ENCODE measurements at places on chromosomes 6 and 20. TPM values are rescaled to one million over a fixed set of nuclear protein-coding genes. Genes with fewer than 3 reads are reported as not detected.

- no peak for DNase-seq
These were observed 81.9 kb downstream of the PLCB1 start for GRCh38 chr20:8213831-8214587.

- no peak for DNase-seq
These were observed 42.9 kb downstream of the ID4 start for GRCh38 chr6:19880066-19880465.

GRCh38 chr6:97085772-97086171 is 161.2 kb downstream of the KLHL32 start:
- no peak for DNase-seq

WFDC5 gene
- polyA plus RNA-seq = not detected

DNA sequence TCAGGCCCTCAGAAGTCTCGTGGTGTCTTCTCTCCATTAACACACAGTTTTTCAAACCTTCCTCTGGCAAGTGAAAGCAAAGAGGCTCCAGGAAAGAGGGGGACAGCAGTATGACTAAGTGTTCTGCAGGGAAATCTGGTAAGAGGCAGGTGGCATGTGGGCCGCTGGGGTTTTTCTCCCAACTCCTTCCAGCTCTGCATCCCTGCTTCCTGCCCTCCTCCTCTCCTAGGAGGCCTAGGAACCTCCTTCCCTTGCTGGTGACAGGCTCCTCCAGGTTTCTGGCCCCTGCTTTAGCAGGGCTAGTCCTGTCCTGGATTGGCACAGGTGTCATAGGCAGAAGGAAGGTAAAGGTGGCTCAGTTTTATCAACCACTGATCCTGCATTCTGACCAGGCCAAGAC is 7.6 kb upstream of the ITCH start:
- DNase-seq = no peak
